ENCODE measurements at places on chromosomes 2 and 18.

DNA sequence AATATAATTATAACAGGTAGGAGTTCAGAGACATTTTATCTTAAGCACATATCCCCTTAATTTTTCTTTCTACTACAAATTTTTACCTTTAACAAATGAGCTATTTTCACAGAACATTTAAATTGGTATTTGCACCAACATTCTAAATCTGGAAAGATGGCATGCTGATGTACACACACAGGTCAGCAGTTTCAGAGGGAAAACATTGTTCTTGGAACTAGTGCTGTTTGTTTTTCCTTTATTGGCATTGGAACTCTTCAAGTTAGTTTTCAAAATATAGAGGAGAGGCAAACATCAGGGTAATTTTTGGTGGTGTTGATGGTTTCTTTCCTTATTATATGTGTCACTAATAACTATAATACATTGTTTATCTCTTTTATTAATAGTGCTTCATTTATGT, 155.3 kb downstream of the PHLPP1 start:
- DNase-seq, result no peak

DNA sequence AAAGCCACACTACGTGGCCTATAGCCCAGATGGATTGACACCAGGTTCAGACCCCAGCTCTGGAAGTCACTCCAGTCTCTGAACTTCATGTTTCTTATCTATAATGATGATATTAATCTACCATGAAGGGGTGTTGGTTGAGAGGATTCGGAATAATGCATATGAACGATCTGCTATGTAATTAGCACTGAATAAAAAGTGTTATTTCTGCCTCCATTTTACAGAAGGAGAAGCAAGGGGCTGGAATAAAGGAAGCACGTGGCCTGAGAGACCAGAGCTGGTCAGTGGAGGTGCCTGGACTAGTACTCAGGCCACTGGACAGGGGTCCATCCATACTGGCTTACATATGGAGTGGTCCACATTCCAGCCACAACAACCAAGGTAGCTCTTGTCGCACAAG, 166.5 kb upstream of the MYCN start:
- DNase-seq, result no peak

DNA sequence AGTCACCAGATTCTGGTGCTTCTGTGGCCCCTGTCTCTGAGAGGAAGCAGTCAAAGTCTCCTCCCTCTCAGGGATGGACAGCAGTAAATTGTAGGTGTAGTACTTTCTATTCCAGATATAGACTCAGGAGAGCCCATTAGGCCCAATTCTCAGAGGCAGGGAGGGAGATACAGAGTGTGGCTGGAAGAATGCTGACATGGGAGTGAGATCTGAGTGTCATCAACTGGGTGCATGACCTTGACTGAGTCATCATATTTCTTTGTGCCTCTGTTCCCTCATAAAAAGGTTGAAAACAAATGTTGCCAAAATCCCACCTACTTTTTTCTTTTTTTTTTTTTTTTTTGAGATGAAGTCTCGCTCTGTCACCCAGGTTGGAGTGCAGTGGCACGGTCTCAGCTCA, 506.1 kb downstream of the BCL11A start:
- DNase-seq, result no peak

DNA sequence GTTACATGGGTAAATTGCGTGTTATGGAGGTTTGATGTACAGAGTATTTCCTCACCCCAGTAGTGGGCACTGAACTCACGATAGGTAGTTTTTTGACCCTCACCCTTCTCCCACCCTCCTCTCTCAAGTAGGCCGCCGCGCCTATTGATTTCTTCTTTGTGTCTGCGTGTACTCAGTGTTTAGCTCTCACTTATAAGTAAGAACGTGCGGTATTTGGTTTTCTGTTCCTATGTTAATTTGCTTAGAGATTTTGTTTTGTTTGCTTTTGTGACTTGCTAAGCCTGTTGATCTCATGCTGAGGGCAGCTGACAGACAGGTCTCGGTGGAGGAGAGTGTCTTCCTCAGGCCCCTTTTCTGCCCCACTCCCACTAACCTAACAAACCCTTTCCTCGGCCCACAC, 36.2 kb downstream of the ACOXL start:
- DNase-seq, result no peak

- DNase-seq, result no peak
These were observed 62.8 kb downstream of the EFEMP1 start for GRCh38 chr2:55860832-55861231.

GRCh38 chr2:70688427-70688826, 79.6 kb downstream of the ADD2 start:
- DNase-seq, result no peak

Data from stimulated activated CD4-positive, alpha-beta T cell treated with anti-CD3 and anti-CD28 coated beads, TNF-alpha, amount 100 ng/mL, for 1 hour (primary cell).